Muscle of arm (tissue), 14 donors: ENCODE measurements at places on chromosomes 2 and 18. TPM values are rescaled to one million over a fixed set of nuclear protein-coding genes. Genes with fewer than 3 reads are reported as not detected.

AKAIN1 gene
- 0.39 TPM for polyA plus RNA-seq

KLHL14 gene
- polyA plus RNA-seq = 0.31 TPM

MC2R gene
- polyA plus RNA-seq = 1.8 TPM

FECH gene
- 22.4 TPM for polyA plus RNA-seq

EML6 gene
- not detected for polyA plus RNA-seq

ZC3H15 gene
- polyA plus RNA-seq = 81.6 TPM

TMEM17 gene
- 1.5 TPM for polyA plus RNA-seq

KCNK3 gene
- polyA plus RNA-seq = not detected

TEX44 gene
- polyA plus RNA-seq = not detected

ALK gene
- polyA plus RNA-seq = 0.11 TPM

NMUR1 gene
- 0.15 TPM for polyA plus RNA-seq

SERPINB4 gene
- polyA plus RNA-seq = 2.2 TPM

MC4R gene
- polyA plus RNA-seq = 0.10 TPM

MFSD6 gene
- polyA plus RNA-seq = 15.0 TPM

B3GNT7 gene
- 0.55 TPM for polyA plus RNA-seq

REG1B gene
- not detected for polyA plus RNA-seq

NEU4 gene
- polyA plus RNA-seq = not detected

RNU2-63P gene
- not detected for polyA plus RNA-seq

RTP5 gene
- polyA plus RNA-seq = not detected

DNAH7 gene
- polyA plus RNA-seq = 0.26 TPM

STARD6 gene
- not detected for polyA plus RNA-seq

SFTPB gene
- polyA plus RNA-seq = 0.23 TPM

KCNIP3 gene
- 6.4 TPM for polyA plus RNA-seq
